ENCODE measurements at places on chromosomes 1 and 21.

- DNase-seq: no peak
Observed at GRCh38 chr1:1239614-1240347, 6.7 kb downstream of the C1QTNF12 start.

DNA sequence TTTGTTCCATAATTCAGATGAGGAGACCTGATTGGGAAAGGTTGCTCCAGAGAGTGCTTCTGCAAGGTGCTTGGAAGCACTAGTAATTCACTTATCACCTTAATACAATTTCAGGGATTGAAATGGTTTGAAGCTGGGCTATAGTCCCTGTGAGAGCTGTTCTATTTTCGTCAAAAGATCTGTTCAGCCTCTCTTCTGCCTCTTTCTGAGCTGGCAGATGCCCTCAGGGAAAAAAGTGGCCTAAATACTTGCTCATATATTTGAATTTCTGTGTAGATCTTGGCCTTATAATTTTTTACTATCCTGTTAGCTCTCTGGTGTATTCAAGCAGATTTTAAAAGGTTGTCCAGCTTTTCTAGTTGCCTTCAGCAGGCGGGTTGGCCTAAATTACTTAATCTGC is 22.3 kb downstream of the C1orf146 start:
- DNase-seq: no peak

DNA sequence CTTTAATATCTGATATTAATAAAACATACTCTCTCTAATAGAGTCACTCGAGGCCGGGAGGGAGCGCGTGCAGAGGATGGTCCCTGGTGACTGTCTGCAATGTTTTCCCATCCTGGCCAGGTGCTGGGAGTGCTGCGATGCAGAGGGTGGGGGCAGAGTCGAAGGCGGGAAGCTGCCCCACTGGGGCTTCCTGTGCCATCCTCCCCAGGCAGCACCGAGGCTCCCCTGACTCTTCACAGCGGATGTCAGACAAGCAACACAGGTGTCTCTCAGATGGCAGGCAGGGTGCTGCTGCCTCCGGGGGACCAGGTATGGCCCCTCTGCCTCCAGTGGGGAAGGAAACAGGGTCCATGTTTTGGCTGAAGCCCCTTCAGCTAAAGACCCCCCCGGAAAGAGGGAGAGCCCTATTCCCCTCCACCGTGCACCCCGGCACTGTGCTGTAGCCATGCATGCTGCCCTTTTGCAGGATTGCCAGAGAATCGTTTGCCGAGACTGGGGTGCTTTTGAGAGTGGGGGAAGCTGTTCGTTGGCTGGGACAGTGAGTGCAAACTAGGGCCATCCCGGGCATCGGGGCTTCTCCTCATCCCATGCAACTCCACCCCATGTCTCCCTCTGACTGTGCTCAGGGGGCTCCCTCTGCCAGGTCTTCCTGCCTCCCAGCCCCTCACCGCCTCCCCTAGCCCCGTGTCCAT is 32.1 kb upstream of the TTC34 start:
- DNase-seq: no peak

- DNase-seq: no peak
Observed at GRCh38 chr1:213376862-213377372, 325.9 kb downstream of the RPS6KC1 start.
